ENCODE measurements at places on chromosomes 5 and 9.
A peak's percentile ranks its signal among the peaks of the same experiment; 100 is the strongest.

- DNase-seq, result no peak
Observed at GRCh38 chr5:171299228-171299627, 9.8 kb upstream of the TLX3 start.

DNA sequence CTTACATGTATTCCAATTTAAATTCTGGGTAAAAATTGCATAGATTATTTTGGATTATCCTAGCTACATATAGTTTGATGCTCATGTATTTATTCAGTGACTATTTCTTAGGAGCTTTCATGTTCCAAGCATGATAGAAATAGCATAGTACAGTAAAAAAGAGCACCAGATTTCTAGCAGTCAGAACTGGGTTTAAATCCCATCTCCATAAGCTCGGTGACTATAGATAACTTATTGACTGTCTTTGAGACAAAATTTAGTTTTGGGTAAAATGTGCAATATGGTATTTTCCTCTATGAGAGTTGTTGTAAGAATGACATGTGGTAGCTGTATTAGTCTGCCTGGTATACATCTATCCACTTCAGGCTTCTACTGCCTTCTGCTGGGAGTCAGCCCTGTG, 889.6 kb downstream of the DTWD2 start:
- no peak for DNase-seq

GRCh38 chr5:58930520-58930919, 347.6 kb downstream of the RAB3C start:
- DNase-seq, result no peak

GRCh38 chr5:142215915-142216681, 107.5 kb downstream of the NDFIP1 start:
- DNase-seq, result peak; percentile 93

- DNase-seq, result no peak
Observed at GRCh38 chr5:170519549-170519948, 15.7 kb downstream of the KCNIP1 start.

DNA sequence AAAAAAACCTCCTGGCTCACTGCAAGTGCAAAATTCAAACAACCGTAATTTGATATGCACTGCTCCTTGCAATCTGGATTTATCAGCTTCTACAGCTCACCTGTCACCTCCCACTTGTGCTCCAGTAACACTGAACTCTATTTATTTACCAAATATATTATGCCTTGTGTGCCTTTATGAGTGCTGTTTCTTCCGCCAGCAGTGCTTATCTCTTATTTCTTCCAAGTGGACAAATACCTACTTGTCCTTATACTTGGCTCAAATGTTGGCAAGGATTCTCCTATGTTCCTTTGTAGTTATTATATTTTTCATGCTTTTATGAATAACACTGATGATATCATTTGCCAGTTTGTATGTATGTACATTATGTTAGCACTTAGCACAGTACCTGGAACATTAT, 145.7 kb upstream of the ARRDC3 start:
- no peak for DNase-seq

- peak; percentile 59 for DNase-seq
Observed at GRCh38 chr5:44002381-44002901, 386.8 kb downstream of the FGF10 start.

DNA sequence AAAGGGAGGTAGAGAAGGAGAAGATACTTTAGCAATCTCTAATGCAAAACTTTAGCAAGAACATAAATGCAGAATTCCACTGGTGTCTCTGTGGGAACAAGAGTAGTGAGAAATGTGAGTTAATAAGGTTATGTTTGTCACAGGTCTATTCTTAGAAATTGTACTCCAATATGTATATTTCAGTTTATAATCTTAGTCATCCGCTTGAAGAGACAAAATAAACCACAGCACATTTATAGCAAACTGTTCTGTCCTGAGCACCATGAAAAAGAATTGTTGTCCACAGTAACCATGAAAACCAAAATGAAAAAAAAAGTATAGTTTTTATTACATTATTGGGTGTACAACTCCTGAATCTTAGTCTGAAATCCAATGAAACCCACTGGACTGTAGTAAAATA, 93.6 kb upstream of the TSLP start:
- no peak for DNase-seq

DNA sequence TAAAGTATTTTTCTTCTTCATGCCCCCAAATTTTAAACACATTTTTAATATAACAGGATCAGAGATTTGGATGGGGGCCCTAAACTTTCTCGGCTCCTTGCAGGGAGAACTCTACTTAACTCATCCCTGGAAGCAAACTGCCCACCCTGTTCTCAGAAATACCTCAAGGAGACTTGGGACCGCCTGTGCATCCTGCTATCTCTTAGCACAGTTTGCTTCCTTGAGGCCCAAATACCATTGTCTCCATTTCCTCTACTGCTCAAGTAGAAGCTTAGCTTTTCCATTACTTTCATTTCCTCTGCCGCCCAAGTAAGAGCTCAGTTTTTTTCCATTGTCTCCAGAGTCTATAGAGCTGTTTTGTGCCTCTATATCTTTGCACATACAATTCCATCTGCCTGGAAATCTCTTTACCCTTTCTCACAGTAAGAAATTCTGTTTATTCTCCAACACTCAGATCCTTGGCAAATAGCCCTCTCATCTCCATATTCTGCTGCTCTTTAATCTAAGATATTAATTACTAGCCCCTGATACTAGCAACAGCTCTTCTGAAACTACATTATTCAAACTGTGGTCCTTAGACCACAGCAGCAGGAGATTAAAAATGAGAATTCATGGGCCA, 137.8 kb downstream of the CEMIP2 start:
- DNase-seq, result no peak

DNA sequence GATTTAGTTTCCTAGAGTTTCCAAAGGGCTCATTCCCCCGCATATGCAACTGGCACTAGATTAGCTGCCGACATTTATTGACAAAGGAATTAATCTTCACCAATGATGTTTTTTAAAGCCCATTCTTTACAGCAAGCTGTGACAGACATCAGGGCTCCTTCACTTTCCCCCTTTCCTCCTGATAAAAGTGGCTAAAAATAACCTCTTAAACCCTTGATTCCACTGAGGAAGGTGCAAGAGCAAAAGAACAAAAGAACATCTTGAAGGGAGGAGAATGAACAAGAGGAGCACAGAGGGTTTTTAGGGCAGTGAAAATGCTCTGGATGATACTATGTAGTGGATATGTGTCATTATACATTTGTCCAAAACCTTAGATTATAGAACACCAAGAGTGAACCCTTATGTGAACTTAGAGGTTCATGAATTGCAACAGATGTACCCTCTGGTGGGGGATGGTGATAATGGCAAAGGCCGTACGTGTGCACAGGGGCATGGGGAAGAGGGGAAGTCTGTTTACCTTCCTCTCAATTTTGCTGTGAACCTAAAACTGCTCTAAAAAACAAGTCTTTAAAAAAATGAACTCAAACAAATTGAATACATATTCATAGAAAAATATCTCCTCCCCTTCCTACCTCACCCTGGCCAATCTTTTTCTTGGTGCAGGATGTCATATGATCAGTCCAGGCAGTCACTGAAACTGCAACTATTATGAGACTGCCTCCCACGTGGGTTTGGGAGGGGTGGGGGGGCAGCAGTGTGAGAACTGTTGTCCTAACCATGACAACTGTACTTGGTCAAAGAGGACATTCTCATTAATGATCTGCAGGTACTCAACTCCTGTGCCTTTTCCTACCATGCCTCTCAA, 83.0 kb downstream of the MARCHF3 start:
- no peak for DNase-seq

- peak; percentile 35 for DNase-seq
Observed at GRCh38 chr9:129737479-129738274, 15.2 kb downstream of the PTGES start.

GRCh38 chr9:115296831-115297565, 179.0 kb upstream of the TNC start:
- no peak for DNase-seq

DNA sequence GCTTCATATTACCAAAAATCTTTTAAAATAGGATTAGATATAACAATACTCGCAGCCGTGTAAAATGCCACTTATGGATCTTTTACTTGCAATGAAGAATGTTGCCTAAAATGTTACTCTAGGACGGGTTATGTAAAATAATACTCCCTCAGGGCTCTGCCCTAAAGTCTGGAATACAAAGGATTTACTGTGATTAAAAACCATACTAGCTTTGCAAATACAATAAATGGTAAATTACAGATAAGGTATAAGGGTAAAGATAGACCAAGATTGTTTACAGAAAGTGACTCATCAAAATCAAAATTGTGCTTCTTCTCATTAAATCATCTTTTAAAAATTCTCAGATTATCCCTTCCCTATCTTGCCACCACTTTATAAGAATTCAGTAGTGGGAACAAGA, 163.6 kb downstream of the MEF2C start:
- DNase-seq, result no peak

- peak; percentile 51 for DNase-seq
Observed at GRCh38 chr5:169788168-169788567, 151.1 kb downstream of the DOCK2 start.

DNA sequence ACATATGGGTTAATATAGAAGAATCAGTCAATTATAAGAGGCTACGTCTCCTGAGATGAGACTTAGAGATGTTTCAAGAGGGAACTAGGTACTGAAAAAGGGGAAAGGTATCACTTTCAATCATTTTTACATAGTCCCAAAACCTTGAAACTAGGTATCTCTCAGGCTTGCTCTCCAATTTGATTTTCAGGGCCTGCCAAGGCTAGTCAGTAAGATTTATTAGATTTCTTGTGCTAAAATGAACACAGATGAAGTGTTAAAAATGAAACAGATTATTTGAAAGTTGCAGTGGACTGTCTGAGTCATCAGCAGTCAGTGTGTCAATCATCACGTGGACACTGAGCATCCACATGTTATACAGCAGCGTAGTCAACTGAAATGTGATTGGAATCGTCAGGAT, 591.1 kb downstream of the DTWD2 start:
- no peak for DNase-seq

- no peak for DNase-seq
Observed at GRCh38 chr5:14447958-14448911, 133.4 kb upstream of the OTULINL start.

GRCh38 chr5:55671975-55672374, 40.1 kb downstream of the SLC38A9 start:
- no peak for DNase-seq

- peak; percentile 32 for DNase-seq
Observed at GRCh38 chr5:7078901-7079300, 317.0 kb upstream of the ADCY2 start.

All from bronchial epithelial cell (primary cell).